Stimulated activated CD4-positive, alpha-beta T cell treated with anti-CD3 and anti-CD28 coated beads, Interleukin-15, amount 100 ng/mL, for 1 hour (primary cell): ENCODE measurements at places on chromosomes 6 and 20.

- DNase-seq = no peak
These were observed 114.2 kb upstream of the DUSP22 start for GRCh38 chr6:178119-178518.

DNA sequence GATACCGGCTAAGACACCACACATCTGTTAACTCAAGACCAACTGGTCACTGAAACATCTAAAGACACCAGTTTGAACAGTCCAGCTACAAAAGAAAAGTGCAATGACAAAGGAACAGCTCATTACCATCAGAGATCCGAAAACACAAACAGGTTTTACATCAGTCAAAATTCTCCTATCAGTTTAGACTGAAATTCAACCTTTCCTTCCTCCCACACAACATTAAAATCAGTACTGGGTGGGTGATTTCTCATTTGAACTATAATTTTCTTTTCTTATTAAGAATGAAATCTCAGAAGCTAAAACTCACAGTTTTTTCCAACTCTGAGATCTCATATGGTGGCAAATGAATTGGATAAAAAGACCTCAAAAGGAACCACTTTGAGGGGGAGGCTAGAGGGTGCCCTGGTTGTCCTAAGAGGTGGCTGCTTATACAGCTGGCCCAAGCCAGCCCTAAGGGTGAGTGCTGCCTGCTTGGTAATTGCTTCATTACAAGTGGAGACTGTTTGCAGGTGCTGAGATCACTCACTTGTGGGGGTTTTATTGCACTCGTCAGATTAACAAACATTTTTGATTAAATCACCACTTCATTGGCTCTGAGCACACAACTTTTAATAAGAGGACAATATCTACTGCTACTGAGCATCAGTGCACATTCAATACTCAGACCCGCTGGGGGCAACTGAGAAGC, 4.3 kb downstream of the CCDC167 start:
- DNase-seq = no peak

GRCh38 chr6:136250686-136251008, 536 bp upstream of the MTFR2 start:
- no peak for DNase-seq

DNA sequence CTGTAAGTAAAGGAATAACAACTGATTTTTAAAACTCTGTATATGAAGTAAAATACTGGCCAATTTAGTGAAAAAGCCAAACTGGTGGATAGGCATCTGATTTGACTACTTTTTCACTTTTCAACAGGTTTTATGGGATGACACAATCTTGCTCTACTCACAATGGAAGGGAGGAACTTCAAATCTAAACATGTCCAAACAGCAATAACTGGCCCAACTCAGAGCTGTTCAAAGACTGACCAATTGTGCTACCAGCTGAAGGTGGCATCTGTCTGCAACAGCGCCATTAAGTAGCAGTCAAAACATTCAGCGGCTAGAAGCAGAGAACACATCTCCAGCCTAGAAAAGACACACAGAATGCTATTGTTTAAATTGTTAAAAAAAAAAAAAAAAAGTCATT, 44.6 kb downstream of the SESN1 start:
- no peak for DNase-seq

- no peak for DNase-seq
These were observed 32.8 kb upstream of the SCGN start for GRCh38 chr6:25619217-25619616.

- no peak for DNase-seq
These were observed 48.8 kb downstream of the NOX3 start for GRCh38 chr6:155406801-155407200.

DNA sequence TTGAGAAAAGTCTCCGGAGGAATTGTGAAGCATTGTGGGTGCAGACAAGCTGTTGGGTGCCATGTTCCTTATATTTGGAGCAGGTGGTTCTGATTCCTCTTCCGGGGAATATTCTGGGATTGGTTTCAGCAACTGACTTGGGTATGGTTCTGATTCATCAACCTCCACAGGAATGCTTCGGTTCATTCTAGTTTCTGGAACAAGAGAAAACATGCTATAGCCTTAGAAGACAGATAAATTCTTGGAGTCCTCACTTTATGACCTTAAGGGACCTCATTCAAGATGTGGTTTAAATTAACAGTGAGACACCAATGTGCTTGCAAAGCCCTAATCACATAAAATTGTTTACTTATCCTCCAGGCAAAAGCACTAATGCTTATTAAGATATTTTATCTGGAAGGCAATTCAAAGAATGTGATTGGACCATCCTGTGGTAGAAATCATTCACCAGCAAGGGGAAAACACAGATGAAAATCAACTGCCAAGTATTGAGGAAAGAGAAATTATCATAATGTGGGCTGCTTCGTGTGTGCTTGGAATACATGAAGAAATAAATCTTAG, 13.7 kb downstream of the TRAF3IP2 start:
- no peak for DNase-seq
